ENCODE measurements at places on chromosomes 12 and 14. TPM values are rescaled to one million over a fixed set of nuclear protein-coding genes. Genes with fewer than 3 reads are reported as not detected.

Gene MYF6
- not detected for total RNA-seq

Gene SMAGP
- 32.5 TPM for total RNA-seq

Gene FGF23
- total RNA-seq: not detected

Gene LMNTD1
- total RNA-seq: not detected

Gene KLHDC1
- 0.16 TPM for total RNA-seq

Gene DCAF4
- total RNA-seq: 25.3 TPM

Gene TIGAR
- total RNA-seq: 42.0 TPM

Gene CELA1
- not detected for total RNA-seq

Gene RPGRIP1
- total RNA-seq: 0.20 TPM
